ENCODE measurements at places on chromosomes 1 and 21.
A peak's percentile ranks its signal among the peaks of the same experiment; 100 is the strongest.

DNA sequence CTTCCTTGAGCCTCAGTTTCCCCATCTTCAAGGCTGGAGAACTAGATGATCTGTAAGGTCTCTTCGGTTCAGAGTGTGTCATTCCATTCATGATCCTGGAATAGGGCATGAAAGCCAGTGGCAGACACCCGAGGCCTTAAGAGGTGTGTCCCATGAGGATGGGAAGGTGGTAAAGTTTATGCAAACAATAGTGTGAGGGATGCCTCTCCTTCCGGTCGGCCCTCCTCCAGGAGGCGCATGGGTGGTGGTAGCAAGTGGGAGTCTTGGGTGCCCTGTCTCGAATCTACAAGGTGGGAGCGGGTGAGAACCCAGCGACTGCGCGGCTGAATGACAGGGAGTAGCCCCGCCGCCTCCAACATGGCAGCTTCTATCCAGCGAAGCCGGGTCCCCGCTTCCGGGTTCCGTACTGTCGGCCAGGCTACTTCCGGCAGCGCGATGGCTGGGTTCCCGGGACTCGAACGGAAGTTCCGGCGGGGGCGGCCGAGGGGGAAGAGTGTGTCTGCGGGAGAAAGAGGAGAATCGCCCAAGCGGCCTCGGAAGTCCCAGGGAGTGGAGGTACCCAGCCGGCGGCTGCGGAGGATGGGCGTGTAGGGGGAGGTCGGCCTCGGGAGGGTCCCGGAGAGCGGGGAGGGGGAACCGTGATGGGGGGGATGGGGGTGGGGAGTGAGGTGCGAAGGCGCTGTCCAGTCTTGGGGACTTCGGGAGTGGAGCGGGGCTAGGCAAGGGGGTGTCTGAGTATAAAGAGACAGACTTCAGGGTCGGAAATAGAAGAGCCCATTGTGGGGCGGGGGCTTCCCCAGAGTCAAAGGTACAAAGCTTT, at the start of gene LYPLA2:
TSS of gene LYPLA2 (plus strand) at position 450 of the 820 bp plus-strand sequence. CDS start 1,538 bp downstream, outside the sequence.
- peak; percentile 68 for DNase-seq

DNA sequence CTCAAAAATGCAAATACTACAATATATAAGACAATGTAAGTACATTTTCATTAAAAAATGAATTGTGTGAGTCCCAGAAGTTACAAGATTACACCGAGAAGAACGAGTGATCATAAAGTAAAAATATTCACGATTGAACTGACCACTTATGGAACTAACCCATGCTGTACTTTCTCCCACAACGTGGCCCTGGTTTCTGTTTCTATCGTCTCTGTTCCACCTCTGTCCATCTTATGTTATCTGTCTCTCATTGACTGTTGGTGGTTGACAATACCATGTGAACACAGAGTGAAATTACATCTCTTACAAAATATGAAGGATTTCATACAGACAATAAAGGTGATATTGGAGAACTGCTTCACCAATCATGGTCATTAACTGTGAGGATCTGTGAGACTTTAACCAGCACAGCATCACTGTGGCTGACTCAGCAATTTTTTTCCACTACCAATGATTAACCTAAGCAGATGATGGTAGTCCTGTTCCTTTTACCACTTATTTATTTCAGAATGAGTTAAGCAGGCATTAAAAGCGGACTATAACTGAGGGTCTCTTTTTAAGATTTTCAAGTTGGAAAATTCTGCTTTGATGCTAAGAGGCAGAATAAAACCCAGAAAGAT, 165.1 kb downstream of the TGFB2 start:
- DNase-seq = no peak

GRCh38 chr1:1239614-1240347, 6.7 kb downstream of the C1QTNF12 start:
- no peak for DNase-seq

- DNase-seq = no peak
Observed at GRCh38 chr1:3654549-3655281, 2.4 kb downstream of the TP73 start.

DNA sequence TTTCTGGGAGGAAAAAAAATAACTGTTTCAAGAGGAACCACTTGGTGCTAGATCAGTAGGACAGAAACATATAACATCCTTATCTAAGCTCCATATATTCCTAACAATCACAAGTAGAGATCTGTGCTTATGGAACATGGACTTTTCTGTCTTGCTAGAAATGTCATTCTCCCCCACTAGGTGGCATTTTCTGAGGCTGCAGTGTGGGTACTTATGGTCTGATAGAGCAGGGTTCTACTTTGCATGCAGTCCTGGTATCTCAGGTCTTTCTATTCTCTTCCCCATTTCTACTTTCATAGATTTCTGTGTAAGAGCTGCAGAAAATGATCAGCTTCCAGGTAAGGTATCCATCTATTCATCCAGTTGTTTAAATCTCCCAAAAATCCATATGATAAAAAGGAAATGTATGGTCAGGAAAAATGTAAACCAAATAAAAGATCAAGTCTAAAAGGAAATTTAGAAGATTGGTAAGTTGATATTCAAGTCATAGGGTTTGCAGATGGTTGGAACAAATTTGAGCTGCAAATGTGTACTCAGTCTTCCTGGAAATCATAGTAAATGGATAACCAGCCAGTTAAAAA, 1.5 kb downstream of the ZNF684 start:
- DNase-seq = peak; percentile 57

DNA sequence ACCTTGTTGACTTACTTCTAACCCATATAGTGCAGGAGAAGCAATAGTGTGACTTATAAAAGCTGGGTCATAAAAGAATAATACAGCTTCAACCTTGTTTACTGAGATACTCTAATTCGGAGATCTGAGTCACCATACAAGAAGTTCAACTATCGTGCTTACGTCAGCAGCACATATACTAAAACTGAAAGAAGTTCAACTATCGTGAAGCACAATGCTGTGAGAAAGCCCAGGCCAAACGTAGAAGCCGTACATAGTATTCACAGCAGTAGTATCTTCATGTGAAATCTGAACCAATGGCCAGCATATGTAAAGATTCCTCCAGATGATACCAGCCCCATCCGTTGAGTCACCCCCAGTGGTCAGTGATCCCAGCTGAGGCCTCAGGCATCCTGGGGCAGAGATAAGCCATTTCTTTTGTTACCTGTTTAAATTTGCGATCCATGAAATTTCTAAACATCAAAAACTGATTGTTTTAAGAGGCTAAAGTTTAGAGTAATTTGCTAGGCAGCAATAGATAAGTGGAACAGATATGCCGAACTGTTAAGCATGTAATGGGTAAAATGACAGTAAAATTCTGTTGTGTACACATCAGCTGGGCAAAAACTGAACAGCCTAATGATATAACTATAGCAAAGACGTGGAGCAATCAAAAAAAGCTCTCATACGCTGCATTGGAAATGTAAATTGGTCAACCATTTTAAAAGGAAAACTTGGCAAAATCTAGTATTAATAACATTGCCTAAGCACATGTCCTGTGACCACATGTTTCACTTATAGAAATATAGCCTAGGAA, 53.9 kb upstream of the SAMD13 start:
- no peak for DNase-seq

DNA sequence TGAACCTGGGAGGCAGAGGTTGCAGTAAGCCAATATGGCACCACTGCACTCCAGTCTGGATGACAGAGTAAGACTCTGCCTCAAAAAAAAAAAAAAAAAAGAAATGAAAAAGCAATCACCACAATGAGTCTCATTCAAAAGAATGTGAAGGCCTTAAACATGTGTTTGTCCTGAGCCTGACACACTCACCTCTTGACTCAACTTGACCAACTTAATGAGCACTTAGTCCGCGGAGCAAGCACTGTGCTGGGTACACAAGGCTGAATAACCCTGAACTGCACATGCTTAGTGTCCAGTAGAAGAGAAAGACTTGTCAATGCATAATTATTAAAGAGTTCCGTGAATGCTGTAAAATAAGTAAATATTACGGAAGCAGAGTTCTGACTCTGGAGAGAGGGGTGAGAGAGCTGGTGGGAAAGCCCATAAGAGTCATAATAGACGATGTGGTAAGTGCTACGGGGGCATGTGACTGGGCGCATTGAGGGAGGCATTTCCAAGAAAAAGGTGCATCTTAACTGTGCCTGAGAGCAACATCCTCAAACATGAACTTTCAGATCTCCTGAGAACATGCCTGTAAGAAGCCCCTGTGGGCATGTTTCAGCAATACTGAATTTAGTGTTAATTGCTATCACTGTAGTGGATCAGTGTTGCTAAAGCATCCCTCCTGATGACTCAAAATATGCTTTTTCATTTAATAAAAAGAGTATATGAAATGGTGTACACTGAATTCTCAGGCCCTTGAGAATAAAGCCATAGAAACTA, 27.2 kb downstream of the MCOLN2 start:
- DNase-seq = peak; percentile 61

DNA sequence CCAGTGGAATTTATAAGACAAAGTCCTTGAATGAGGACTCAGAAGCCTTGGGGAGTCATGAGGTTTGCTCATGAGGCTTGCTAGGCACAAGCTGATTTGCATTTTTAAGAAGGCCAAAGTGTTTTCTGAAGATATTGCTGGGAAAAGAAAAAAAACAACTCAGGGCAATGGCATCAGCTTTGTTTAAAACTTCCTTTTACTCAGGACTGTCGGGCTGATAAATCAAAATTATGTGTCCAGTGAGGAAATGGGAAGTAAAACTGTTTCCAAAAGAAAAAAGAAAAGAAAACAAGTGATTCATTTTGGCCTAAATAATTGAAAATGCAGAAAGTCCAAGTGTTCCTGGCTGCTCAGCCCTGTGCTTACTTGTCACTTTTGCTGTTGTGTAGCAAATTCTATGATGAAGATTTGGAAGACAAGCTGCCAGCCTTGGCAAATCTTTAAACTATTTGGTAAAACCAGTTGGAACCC, 282.4 kb downstream of the HLX start:
- no peak for DNase-seq

DNA sequence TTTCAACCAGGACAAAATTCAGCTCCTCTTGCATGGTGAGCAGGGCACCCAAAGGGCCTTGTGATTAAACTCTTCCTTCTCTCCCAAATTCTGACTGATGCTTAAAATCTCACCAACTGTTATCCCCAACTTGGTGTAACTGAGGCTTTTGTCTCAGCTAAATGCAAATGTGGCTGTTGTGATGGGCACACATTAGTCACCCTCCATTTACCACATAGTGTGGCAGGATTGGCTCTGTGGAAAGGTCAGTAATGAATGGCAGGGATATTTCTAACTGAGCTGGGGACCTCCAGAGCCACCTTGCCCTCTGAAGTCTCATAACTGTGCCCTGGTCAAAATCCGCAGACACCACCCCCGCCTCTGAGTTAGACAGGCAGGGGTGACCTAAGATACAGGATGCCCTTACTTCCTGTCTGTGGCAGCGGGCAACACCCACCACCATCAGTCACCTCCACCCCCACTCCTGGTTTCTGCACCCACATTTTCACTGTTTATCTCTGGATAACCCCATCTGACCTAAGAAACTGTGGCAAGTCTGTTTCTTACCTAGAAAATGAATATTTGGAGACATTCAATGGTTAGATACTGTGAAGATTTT, 25.4 kb upstream of the RGS16 start:
- no peak for DNase-seq

DNA sequence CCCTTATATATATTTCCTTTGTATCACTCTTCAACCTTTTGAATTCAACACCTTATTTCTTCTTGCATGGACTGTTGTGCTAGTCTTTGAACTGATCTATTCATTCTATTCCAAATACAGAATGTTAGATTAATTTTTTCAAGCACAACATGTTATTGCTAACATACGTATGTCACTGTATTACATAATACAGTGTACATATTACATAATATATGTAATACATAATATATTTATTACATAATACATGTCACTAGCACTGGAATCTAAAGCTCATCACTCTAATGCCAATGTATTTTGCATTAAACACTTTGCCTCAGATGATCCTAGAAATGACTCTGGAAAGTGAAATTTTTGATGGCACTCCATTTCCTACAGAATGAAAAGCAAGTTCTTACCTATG, 59.8 kb downstream of the LRRC8D start:
- DNase-seq = no peak

GRCh38 chr1:46492269-46492853, 2.7 kb downstream of the DMBX1 start:
- DNase-seq = no peak

DNA sequence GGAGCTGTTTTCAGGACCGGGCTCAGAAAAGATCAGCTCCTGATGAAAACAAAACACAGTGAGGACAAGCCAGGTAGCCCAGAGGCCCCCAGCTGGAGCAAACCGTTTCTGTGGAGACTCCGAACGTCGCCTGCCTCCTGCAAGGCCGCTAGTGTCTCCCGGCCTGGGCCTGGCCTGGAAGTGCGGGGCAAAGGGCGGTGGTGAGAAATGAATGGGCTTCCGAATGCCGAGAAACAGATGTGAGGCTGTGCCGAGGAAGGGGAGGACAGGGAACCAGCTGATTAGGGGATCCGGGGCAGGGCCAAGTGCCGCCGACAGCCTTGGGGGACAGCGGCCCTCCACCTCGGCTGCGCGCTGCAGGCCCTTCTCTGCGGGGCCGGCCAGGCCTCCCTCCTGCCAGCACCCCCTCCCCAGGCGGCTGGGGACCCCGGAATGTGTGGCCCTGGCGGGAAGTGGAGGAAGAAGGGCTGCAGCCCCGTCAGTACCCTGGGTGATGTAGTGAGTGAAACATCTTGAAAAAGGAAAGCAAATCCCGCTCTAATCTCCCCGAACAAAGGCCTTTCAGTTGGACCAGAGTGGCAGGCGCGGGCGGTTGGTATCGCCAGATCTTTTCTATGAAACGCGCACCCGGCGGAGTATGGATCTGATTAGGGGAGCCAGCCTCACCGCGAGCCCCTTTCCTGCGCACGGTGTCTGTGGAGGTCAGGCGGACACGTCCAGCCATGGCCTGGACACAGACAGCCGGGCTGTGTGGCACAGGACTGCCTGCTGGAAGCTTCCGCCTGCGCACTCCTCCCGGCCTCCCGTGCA, 52.6 kb downstream of the PRDM16 start:
- DNase-seq = no peak

DNA sequence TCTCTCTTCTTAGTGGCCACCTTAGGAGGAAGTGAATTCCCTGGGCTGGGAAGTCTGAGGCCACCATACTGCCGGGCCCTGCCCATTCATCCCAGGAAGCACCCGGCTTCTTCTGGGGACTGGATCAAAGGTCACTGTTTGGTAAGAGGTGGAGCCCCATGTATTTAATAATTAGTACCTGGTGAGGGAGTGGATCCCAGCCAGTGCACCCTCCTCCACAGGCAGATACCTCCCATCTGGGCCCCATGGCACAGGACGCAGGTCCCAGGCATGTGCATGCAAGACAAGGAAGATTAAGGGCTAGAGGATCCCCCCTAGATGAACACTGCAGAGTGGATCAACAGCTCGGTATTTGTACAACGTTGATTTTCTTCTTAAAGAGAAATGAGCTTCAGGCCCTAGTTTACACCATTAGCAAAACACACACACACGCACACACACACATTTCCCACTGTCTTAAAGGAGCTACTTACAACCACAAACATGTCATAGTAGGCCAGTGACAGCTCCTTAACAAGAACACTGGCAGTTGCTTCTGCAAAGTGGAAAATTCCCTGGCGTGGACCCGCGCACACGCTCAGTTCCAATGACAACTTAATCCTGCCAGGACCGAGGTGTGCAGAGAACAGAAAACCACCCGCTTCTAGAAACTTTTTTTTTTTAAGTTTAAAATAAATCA, 90.7 kb downstream of the MRPL37 start:
- no peak for DNase-seq
